Esophagus mucosa (tissue), 1 donor: ENCODE measurements at places on chromosomes 2 and 18.

DNA sequence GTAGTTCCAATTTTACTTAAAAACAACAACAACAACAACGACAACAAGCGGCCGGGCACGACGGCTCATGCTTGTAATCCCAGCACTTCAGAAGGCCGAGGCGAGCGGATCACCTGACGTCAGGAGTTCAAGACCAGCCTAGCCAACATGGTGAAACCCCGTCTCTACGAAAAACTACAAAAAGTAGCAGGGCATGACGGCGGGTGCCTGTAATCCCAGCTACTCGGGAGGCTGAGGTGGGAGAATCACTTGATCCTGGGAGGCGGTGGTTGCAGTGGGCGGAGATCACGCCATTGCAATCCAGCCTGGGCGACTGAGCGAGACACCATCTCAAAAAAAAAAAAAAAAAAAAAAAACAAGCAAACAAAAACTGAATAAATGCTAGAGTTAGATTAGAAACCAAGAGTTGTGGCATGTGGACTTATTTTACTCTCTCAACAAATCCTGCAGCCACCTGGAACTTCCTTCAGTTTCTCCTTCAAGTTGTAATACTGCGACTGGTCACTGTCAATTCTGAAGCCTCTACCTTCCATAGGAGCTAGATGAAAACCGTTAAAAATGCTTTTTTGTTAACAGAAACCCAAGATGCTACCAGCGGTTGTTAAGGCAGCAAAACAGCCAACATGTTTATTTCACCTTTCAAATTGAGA, 1.3 kb downstream of the ATP5F1A start:
- no peak for ATAC-seq

DNA sequence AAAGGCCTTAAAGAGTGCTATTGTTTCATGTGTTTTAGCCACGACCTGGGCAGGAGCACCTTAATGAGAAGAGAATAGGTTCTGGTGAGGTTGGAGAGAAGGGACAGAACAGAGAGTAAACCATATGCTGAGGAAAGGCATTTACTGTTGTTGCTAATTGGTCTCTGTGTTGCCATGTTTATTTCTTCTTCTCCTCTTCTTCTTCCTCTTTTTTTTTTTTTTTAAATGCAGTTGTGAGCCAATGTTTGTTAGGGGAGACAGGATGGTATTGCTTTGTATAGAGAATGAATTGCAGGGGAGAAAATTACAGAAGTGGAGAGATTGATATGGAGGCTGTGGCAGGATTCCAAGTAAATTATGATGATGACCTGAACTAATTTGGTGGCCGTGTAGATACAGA, 2.6 kb downstream of the SCN9A start:
- ATAC-seq: no peak

GRCh38 chr18:79935925-79936324, 15.5 kb downstream of the SLC66A2 start:
- no peak for ATAC-seq

DNA sequence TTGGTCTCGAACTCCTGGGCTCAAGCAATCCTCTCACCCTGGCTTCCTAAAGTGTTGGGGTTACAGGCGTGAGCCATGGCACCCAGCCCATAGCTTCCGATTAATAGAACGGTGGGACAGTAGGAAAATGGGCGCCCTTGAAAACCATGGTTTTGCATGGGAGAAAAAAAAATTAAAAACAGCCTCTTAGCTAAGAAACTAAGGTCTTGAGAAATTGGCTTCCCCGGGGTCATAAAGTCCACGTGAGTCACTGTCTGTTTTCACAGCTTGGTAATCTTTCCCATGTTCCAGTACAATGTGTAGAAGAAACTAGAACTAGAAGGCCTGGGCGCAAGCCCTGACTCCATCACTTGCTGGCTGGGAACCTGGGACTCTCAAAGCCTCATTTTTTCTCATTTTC, 20.7 kb downstream of the B3GNT2 start:
- ATAC-seq: no peak

GRCh38 chr2:171578127-171578803, 56.0 kb downstream of the CYBRD1 start:
- no peak for ATAC-seq

GRCh38 chr2:218471982-218472381, 53.1 kb downstream of the VIL1 start:
- ATAC-seq: no peak

DNA sequence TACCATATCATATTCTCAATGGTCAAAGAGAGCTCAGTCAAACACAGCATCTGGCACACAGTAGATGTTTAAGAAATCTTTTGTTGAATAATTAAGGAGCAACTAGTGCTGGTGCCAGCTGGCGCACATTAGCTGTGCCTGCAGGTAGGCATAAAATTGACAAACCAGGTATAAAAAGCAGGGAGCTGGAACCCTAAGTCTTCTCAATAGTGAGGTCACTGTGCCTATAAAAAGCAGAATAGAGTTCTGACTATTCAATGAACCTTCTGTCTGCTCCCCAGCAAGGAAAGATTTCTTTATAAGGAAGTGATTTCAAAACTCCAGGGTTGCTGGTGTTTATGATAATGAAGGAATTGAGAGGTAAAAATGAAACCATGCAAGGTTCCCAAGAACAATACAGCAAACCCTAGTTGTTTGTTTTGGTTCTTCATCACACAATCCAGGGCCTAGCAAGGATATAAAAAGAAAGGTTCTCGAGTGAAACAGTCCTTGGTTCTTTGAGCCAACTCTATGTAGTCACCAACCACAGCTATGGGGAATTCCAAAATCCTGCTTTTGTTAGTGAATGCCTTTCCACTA, 76.1 kb downstream of the THADA start:
- ATAC-seq: peak; percentile 86

DNA sequence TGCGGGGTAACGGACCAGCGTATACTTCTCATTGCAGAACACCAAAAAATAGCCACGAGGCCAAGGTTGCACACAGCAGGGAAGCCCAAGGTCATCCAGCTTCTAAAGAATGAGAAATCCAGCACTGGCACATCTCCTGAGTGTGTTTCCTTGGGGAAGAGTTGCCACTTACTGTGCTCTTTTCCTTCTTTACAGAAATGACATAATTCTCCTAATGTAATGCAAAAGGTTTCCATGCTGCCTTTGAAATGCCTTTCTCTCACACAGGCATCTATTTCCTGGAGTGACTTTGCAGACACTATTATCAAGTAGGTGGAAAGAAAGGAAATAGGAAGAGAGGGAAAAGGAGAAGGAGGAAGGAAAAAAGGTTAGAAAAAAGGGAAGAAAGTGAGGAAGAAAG, 862.1 kb upstream of the CELF4 start:
- no peak for ATAC-seq

- ATAC-seq: no peak
Measured at GRCh38 chr2:54477896-54478295, 21.8 kb downstream of the SPTBN1 start.

- no peak for ATAC-seq
Measured at GRCh38 chr2:88596141-88596830, 31.0 kb downstream of the EIF2AK3 start.
